ENCODE measurements at places on chromosomes 3 and 15. TPM values are rescaled to one million over a fixed set of nuclear protein-coding genes. Genes with fewer than 3 reads are reported as not detected.

Gene FETUB
- polyA plus RNA-seq: not detected

Gene SRP14
- 490 TPM for polyA plus RNA-seq

Gene SOX2
- 15.8 TPM for polyA plus RNA-seq

Gene MYZAP
- polyA plus RNA-seq: 65.1 TPM

Gene ILDR1
- 4.6 TPM for polyA plus RNA-seq

Gene FEZF2
- polyA plus RNA-seq: not detected

Gene TMEM212
- polyA plus RNA-seq: 4.6 TPM

Gene A4GNT
- 0.21 TPM for polyA plus RNA-seq

Gene ECE2
- polyA plus RNA-seq: not detected

Gene PPM1L
- 5.2 TPM for polyA plus RNA-seq

Gene HCLS1
- polyA plus RNA-seq: 6.8 TPM

Gene TMCO5A
- not detected for polyA plus RNA-seq

Gene GOLGA8M
- polyA plus RNA-seq: 1.2 TPM

DNA sequence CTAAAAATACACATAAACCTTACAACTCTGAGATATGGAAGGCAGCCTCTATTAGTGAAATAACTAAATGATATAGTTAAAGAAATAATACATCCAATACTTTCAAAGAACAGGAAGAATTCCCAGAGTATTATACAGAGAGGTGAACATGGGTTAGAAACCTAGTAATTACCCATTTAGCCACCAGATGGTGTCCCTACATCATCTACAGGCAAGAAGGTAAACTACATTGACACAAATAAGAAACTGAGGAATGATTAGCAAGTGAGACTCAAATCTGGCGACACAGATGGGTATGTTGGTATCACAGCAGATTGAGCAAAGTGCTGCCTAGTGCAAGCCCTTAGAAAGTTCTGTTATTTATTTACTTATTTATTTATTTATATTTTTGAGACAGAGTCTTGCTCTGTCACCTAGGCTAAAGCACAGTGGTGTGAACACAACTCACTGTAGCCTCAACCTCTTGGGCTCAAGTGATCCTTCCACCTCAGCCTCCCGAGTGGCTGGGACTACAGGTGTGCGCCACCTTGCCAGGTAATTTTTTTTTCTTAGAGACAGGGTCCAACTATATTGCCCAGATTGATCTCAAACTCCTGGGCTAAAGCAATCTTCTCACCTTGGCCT, 28.2 kb downstream of the NEK4 start:
- peak; percentile 23 for DNase-seq

DNA sequence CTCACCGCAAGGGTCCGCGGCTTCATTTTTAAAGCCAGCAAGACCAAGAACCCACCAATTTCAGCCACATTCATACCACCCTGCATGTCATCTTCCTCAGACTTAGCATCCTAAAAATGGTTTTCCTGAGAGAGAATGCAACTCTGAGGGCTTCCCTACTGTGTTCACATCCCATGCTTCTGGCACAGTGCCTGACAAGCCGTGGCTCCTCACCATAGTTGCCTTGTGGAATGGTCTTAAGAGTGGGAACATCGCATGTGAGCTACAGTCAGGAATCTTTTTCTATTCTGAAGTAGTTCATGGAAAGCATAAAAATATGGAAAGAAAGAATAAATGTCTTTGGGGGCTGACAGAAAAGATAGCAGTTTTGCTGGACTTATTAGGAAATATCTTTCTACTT, 120.3 kb downstream of the RAP2B start:
- DNase-seq: no peak

DNA sequence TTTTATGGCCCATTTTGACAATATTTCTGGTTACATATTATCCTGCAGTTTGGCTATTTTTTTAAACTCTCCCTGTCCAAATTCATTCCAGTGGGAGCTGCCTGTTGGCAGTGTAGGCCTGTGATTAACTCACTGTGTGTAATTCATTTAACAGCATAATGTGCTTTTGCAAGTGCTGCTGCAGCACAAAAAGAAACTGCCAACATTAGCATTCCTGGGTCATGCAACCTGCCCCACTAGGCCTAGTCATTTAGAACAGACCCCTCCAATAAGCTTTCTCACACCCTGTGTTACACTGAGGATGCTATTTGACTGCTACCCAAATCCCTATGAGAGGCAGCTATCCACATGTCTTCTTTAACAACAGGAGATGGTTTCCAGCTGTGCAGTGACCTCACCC, 251.2 kb upstream of the UBE2E2 start:
- no peak for DNase-seq

DNA sequence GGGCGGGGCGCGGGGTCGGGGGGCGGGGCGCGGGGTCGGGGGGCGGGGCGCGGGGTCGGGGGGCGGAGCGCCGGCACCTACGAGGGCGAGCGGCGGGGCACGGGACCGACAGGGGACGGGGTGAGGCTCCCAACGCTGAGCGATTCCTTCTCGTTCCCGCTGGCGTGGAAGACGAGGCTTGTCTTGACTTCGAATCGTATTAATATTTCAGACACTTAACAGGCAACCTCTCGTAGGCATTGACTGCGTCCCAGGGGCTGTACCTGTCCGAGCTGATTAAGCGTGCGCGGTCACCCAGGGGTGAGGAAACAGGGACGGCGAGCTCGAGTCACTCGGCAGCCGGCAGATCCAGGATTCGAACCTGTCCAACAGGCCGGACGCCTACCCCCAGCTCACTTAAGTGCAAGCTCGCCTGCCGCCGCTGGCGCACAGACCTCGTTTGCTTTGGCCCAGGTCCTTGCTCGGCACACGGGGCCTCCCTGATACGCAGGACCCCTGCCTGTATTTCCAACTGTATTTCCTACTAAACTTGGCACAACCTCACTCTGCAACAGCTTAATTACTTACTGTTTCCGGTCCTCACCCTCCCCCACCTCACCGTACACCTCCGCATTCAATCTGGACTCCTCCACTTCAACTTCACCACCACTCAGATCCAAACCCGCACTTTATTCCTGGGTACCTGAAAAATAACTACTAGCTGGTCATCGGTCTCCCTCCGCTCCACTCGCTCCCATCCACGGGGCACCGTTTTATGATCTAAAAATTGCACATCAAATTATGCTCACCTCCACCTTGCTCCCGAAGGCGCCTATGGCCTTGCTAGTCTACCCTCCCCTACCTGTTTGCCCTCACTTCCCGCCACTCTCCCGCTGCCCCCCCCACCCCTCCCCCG, 722 bp upstream of the ZXDC start:
- peak; percentile 70 for DNase-seq

DNA sequence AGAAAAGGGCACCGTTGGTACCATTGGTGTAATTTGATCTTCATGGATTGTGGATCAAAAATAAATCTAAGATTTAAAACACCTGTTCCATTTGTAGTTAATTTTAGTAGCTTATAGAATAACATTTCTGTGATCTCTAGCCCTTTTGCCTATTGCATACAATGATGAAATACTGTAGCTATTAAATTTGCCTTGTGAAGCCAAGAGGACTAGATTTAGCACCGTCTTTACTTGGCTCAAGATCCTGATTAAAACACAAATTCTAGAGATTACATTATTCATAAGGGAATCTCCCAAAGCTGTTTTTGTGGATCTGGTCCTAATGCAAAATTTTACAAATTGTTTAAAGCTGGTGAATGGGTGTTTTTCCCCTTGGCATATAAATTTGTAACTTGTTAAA, 8.2 kb downstream of the TBC1D23 start:
- DNase-seq: no peak

DNA sequence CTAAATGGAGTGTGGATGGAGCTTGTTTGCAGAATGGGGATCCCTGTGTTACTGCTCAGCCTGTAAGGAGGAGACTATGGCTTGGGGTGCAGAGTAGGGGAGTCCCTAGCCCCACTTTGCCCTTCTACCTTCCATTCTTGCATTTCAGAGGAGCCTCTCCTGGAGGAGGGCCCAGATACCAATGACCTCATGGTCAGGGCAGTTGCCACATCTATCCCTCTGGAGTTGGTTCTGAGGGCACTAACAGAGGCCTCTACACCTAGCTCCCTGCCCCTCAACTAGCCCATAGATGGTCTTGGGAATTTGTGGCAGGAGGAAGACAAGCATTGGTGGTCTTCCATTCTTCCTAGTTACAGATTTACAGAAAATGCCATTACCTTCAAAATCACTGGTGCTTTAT, 6.1 kb downstream of the SKOR1 start:
- DNase-seq: no peak

- DNase-seq: no peak
These were observed 21.4 kb downstream of the MB21D2 start for GRCh38 chr3:192896208-192896607.

GRCh38 chr15:31300208-31300661, 26.4 kb upstream of the KLF13 start:
- DNase-seq: no peak

DNA sequence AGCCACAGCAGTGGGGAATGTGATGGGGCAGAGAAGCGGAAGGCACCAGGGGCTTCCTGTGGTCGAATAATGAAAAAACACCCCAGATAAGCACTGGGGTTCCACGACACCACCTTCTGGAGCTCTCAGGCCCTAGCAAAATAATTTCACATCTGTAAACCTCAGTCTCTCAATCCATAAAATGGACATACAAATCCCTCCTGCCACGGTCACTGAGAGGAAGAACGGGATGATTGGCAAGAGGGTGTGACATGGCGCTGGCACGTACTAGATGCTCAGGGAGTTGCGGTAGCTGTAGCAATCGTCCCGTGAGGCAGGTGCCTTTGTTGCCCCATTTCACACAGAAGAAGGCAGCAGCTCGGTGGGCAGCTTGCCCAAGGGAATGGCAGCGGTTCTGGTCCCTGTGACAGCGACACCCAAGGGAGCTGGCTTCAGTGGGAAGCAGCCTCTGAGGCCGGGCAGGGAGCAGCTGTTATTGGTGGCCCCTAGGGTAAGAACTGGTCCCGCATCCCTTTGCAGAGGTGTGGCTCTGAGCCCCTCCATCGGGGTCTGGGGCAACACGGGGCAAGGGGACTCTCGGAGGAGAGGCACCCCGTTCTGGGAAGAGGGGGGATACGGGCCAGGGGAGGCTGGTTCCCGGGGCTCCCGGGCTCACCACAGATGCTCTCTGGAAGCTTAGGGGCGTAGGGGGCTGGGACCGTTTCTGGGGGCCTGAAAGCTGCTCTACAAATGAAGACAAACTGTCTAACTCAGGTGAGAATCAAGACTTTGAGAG, 114.0 kb upstream of the ALDH1A3 start:
- no peak for DNase-seq

DNA sequence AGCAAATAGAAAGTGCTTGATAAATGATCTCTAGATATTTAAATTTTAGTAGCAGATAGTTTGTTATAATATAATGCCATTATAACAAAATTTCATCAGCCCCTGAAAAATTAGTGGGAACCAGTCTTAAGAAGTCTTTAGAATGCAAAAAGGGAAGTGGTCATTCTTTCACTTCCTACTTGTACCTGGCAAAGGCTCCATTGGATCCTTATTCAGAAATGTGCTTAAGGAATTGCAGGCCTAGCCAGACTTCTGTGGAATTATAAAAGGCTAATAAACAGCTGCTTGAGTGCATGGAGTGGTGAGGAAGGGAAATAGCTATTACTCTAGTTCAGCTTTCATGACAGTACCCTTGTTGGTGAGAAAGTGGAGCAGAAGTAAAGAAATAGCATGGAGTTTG, 24.2 kb downstream of the PPM1L start:
- DNase-seq: no peak

DNA sequence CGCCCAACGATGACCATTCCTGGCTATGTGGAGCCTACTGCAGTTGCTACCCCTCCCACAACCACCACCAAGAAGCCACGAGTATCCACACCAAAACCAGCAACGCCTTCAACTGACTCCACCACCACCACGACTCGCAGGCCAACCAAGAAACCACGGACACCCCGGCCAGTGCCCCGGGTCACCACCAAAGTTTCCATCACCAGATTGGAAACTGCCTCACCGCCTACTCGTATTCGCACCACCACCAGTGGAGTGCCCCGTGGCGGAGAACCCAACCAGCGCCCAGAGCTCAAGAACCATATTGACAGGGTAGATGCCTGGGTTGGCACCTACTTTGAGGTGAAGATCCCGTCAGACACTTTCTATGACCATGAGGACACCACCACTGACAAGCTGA, 22.6 kb upstream of the BSN start:
- DNase-seq: no peak

DNA sequence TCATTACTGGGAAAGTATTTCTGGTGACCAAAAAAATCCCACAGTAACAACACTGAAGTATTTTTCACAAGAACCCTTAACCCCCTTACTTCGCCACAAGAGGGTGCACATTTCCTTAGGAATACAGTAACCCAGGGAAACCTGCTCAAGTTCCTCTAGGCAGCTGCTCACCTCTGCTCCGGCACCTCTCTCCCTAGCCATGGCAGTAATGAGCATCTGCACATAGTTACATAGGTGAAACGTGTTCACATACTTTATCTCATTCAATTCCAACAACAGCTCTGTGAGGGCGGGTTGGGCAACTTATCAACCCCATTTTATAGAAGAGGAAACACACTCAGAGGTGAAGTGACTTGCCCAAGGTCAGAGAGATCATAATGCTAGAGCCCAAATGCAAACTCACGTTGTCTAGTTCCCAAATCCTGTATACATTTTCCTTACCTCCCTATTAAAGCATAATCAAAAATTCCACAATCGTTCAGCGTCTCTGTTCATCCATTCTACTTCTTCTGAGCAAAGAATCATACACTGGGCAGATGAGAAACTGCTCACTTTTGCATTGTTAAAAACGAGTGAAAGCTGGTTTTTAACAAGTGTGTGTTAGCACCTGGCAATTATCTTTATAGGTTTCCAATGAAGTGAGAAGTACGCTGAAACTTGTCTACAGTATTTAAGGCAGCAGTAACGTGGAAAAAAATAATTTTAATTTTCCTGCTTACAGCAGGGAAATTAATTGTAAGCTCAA, 90.7 kb downstream of the IGF2BP2 start:
- DNase-seq: no peak

GRCh38 chr3:12182687-12183441, 24.2 kb upstream of the TIMP4 start:
- no peak for DNase-seq

DNA sequence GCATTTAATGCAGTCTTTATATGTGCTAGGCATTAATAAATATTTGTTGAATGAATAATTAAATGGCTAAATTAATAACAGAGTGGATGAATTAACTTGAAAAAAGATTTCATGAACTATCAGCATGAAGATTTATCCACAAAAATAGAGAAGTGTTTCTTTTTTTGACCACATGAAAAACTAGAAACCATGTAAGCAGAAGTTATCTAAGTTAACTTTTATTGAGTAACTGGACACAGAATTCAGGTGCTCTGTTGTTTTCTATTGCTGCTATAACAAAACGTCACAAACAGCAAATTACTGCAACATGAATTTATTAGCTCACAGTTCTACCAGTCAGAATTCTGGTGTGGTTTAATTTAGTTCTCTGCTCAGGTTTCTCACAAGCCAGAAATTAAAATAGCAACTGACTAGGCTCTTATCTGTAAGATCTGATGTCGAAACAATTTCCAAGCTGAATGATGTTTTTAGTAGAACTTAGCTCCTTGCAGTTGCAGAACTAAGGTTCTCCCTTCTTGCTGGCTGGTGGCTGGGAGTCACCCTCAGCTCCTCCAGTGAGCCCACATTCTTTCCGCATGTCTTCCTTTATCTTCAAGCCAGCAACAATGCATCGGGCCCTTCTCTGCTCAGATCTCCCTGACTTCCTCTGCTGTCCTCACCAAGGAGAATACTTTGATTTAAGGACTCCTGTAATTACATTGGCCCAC, 810.2 kb upstream of the ALCAM start:
- DNase-seq: no peak

GRCh38 chr3:47261301-47261700, 21.3 kb downstream of the KIF9 start:
- DNase-seq: no peak
